Stromal cell of bone marrow (primary cell): ENCODE measurements at places on chromosomes 6 and 20.

- no peak for DNase-seq
Observed at GRCh38 chr20:828987-829386, 4.5 kb upstream of the FAM110A start.

DNA sequence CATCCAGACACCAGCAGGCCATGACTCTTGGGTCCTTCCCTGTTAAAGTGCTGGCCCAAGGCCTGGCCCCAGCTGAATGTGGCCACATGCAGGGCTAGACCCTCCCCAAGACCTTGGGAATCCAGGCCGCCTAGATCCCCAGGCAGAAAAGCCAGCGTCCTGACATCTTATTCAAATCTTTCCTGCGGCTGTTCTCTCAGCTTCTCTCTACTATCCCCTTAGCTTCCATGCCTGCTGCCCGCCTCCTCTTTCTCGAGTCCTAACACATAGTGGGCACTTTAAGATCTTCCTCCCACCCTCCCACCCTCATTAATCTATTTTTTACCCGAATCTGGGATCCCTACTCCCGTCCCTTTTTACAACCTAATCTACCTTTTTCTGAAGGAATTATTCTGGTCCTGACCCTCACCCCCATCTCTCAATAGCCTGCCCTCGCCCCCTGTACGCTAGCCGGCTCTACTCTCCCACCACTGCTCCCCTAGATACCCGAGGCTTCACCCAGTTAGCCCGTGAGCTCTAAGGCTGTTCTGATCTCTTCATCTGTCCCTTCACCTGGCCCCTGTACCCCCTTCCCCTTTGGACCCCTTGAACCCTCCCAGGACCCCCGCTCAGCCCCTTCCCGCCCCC is at the start of gene CCHCR1:
TSS of gene CCHCR1 (minus strand) at position 290 of the 627 bp plus-strand sequence. CDS start at position 88, 202 bp downstream.
- no peak for DNase-seq

GRCh38 chr6:114586298-114586697 is 243.5 kb upstream of the HS3ST5 start:
- DNase-seq: no peak

GRCh38 chr20:10986586-10986985 is 312.8 kb upstream of the JAG1 start:
- no peak for DNase-seq

- peak; percentile 84 for DNase-seq
Observed at GRCh38 chr6:25359191-25359861, 80.2 kb downstream of the CARMIL1 start.

GRCh38 chr6:1986454-1987243 is 258.8 kb downstream of the GMDS start:
- DNase-seq: no peak

- no peak for DNase-seq
Observed at GRCh38 chr20:50138120-50138478, 15.4 kb downstream of the PEDS1 start.

DNA sequence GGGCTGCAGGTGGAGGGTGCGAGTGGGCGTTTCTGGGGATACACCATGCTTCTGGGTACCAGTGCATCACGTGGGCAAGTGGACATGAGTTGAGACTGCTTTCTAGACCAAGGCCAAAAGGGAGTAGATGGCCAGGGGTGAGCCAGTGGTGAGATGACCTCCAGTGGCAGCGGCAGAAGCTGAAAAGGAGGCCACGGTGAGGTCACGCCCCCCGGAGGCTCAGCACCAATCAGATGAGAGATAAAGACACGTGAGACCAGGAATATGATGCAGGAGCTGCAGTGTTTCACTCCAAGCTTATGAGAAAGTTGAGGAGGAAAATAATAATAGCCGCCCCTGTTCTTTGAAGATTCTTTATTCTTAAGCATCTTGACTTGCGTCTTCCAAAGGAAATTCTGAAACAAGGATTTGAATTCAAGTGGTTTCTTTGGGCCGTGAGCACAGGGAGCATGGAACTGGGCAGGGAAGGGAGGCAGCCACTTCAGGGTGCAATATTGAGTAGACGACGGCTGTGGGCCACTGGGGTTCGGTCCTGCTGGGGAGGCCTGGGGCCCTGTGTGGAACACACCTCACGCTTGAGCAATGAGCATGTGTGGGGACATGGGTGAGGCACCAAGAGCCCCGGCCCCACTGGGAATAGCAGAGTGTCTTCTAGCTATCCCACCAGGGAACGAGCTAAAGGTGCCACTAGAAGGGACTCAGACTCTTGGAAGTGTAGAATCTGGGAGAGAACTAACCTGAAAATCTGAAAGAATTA is 156.7 kb upstream of the LRFN2 start:
- DNase-seq: no peak

- peak; percentile 69 for DNase-seq
Observed at GRCh38 chr6:161418463-161418945, 144.6 kb upstream of the AGPAT4 start.

DNA sequence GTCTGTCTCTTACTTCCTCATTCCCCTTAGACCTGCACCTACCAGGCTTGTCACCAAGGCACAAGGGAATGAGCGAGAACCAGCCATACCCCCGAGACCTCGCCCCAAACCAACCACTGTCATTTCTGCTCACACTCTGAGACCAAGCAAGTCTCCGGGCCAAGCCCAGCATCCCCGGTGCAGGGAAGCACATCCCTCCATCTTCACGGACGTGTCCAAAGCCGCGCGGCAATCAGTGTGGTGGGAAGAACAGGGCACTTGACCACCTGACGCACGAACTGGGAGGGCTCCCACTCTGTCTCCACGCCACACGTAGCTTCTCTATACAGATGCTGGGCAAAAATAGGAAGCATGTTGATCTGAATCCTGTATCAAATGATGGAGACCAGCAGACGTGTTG is 28.4 kb upstream of the THBS2 start:
- no peak for DNase-seq

DNA sequence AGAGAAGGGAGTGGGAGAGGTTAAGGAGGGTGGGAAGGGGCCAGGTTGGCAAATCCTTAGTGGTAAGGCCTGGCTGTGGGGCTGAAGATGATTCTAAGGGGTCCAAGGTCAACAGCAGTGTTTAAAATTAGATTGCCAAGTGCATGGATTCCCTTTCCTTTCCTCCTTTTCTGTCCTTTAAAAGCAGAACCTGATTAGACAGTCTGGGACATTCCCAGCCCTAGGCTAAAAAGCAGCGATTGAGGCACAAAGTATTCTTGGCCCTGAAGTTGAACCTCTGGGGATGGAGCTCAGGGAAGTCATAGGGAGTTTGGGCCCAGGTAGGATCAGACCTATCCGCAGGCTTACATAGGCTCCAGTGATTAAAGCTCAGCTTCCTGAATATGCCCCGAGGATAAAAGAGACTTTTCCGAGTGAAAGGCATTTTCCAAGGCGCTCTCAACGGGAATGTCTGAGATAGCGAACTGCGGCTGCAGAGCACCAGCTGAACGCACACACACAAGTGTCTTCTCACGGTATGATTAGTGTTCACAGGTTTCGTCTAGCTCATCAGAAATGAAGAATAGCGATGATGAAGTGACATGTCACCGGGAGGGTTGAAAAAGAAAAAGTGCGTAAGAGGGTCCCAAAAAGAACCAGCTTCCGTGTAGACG is 787 bp upstream of the CARMIL1 start:
- DNase-seq: no peak
